ENCODE measurements at places on chromosomes 12 and 14.

- DNase-seq = no peak
Measured at GRCh38 chr14:104803280-104803911, 2.5 kb downstream of the ZBTB42 start.

DNA sequence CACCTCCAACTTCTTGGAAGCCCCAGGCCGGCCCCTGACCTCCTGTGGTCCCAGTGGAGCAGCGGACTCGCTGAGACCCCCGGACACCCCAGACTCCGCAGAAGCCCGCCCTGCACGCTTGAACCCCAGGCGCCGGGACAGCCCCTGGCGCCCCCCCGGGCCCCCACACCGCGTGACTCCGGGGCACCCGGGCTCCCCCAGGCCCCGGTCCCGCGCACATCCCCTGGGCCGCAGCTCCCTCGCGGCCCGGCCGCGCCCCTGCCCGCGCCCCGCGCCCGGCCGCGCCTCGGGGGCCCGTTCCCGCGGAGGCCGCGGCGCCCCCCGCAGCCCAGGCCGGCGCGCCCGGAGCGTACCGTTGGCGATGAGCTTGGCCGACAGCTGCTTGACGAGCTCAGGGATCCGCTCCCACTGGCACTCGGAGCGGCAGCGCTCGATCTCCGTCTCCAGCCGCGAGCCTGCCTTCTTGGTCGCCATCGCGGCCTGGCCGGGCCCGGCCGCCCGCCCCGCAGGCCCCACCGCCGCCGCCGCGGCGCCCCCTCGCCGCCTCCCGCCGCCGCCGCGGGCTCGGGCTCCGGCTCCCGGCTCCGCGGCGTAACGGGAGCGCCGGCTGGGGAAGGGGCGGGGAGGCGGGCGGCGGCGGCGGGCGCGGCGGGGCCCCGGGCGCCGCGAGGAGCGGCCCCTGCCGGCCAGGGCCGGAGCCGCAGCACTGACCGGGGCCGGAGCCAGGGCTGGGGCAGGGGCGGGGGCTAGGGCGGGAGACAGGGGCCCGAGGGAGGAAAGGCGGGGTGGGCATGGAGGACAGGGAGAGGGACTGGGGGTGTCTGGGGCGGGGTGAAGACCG, at the start of gene TTC7B:
TTC7B (minus strand) TSS at position 609 of the 841 bp plus-strand sequence; CDS start at position 474, 135 bp downstream.
- no peak for DNase-seq

DNA sequence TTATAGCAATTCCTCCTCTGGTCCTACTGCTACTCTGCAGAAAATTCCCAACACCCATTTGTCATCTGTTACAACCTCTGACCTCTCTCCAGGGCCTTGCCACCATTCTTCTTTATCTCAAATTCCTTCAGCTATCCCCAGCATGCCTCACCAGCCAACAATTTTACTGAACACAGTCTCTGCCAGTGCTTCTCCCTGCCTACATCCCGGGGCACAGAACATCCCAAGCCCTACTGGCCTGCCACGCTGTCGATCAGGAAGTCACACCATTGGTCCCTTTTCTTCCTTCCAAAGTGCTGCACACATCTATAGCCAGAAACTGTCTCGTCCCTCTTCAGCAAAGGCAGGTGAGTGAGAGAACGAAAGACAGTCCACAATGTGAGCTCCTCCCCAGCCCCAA, 122.1 kb downstream of the TTLL5 start:
- no peak for DNase-seq

- peak; percentile 79 for DNase-seq
Measured at GRCh38 chr12:25054783-25055144, 105.9 kb upstream of the BCAT1 start.

DNA sequence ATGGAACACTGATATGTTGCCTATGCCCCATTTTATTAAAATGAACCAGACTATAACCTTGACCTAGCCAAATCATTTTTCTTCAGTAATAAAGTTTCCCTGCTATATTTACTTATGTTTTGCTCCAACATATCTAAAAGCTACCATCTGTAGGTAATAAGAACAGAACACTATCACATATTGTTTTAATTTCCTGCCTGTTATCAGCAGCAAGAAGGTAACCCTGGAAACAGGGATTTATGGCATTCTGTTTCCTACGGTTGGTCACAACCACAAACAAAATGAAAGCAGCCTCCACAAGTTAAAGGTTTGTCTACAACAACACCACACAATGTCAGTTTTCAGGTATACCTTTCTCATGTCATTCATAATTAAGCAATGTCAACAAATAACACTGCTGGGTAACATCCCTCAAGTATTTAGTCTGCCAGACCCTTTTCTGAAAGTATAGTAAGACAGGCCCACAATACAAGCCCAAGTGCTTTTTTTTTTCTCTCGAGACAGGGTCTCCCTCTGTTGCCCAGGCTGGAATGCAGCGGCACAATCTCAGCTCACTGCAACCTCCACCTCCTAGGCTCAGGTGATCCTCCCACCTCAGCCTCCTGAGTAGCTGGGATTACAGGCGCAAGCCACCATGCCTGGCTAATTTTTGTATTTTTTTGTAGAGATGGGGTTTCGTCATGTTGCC, 25.5 kb downstream of the GCH1 start:
- DNase-seq = no peak

DNA sequence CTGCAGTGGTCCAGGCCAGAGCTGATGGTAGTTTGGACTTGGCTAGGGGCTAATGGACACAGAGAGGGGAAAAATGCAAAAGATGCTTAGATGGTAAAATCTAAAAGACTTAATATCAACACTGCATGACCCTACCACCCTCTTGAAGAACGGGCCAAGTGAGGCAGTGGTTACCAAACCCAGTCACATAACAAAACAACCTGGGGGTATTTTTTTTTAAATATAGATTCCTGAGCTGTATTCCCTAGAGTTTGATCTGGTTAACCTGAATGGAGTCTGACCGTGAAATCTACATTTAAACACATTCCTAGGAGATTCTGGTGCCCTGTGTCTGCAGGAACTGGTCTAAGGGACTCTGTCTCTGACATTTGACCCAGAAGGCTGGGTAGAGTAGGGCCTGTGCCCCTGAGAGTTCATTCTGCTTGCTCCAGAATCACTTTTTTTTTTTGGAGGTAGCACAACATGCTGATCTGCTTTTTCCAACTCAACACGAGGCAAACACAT, 15.7 kb downstream of the ABHD4 start:
- DNase-seq = no peak

DNA sequence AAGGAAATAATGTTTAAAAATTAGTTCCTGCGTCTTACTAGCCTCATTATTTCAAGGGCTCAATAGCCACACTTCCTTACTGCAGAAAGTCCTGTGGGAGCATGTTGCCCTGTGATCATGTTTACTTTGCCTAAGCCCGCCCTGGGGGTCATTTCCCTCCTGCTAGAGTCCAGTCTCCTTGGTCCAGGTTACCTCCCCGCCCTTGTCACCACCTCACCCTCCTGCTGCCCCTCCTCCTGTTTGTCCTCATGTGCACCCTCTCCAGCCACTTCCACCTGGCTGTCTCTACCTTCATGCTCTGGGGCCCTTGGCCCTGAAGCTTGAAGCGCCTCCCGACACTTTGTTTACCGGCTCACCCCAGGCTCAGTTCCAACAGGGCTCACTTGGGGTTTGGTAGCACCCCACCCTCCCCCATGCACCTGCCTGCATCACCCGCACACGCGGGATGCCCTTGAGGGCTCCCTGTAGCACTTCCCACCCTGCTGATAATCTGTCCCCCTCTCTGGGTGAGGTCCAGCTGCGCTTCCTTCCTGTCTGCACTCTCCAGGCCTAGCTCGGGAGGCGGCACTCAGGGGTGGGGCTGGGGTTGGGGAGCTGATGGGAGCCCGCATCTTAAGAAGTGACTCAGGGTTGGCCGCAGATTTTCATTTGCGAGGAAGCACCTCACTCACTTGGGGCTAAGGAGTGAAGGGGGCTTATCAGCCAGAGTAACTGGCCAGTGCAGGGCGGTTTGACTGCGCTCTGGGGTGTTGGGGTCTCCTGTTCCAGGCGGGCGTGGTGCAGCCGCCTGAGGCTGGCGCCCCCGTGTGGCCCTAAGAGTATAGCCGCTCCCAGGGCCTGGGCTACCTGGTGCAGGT, 40.1 kb downstream of the SMIM41 start:
- DNase-seq = peak; percentile 32

All from stimulated activated effector memory CD8-positive, alpha-beta T cell treated with anti-CD3 and anti-CD28 coated beads, Interleukin-12 subunit alpha, Interleukin-12 subunit beta, amount 100 ng/mL, for 72 hours (primary cell).